ENCODE measurements at places on chromosomes 1 and 21.

- no peak for DNase-seq
These were observed 63.1 kb upstream of the SH3GLB1 start for GRCh38 chr1:86641318-86641717.

DNA sequence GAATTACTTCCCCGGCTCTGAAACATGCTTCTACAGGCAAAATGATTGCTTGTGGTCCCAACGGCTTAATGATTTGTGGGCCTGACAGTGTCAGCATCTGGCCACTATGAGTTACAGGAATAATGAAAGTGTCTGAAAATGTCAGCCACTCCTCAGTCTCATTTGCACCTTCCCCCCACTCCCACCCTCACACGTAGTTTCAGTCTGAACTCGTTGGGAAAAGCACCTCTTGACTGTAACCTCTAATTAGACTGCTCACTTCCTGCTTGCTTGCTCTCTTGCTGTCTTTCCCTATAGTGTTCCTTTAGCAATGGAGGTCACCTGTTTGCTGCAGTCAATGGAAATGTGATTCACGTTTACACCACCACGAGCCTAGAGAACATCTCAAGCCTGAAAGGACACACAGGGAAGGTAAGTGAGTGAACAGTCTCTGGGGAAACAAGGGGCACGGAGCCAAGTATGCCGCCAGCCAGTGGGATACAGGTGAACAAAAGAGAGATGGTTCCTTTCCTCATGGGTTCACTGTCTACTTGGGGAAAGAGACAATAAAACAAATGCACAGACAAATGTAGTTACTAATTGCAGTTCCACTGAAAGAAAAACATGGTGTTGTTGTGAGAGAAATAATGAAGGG is 27.1 kb downstream of the CFAP57 start:
- DNase-seq = no peak

GRCh38 chr1:55860798-55861519 is 645.8 kb upstream of the USP24 start:
- no peak for DNase-seq

- DNase-seq = no peak
These were observed 213.4 kb downstream of the USP25 start for GRCh38 chr21:15943009-15943666.

- no peak for DNase-seq
These were observed 1.5 kb upstream of the GABPB2 start for GRCh38 chr1:151069103-151069486.

- DNase-seq = no peak
These were observed 1.2 kb upstream of the HIVEP3 start for GRCh38 chr1:41919764-41920397.

DNA sequence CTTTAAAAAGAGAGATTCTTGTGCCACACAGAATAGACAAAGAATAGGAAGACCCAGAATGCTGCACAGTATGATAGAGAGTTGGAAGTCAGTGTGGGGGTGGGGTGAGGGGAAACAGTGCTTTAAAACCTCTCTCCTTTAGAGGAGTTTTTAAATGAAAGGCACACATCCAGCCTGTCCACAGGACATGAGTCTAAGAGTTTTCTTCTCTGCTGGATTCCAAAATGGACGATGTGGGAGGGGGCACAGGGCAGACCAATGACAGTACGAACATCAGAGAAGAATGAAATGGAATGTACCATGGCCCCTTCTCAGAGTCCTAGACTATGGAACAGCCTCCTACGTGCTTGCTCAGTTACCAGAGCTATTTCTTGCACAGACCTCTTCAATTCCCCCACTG is 458.2 kb upstream of the DAB1 start:
- DNase-seq = no peak

DNA sequence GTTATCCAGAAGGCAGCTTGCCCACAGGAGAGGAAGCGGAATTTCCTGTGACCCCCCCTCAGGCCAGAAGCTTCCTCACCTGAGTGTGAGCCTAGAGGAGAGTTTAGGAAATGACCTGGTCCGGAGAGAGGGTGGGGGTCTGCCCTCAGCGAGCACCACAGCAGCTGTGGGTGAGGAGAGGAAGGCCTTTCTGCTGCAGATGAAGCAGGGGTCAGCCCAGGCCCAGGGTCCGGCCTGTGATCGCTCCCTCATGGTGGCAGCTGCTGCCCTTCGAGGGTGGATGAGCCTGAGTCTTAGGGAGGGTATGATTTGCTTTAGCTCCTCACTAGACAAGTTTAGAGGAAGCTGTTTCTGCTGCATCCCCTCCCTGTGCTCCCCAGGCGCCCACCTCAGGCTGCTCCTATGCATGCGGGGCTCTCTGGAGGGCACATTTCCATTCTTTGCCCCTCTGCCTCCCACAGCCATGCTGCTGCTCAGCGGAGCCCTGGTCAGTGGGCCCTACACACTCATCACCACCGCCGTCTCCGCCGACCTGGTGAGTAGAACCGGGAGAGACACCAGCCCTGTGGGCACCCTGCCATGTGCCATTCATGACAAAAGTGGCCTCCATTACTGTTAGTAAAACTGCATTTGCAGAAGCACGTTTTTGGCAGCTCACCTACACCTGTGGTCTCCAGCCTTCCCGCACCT is 53.0 kb downstream of the SLC37A1 start:
- DNase-seq = no peak

DNA sequence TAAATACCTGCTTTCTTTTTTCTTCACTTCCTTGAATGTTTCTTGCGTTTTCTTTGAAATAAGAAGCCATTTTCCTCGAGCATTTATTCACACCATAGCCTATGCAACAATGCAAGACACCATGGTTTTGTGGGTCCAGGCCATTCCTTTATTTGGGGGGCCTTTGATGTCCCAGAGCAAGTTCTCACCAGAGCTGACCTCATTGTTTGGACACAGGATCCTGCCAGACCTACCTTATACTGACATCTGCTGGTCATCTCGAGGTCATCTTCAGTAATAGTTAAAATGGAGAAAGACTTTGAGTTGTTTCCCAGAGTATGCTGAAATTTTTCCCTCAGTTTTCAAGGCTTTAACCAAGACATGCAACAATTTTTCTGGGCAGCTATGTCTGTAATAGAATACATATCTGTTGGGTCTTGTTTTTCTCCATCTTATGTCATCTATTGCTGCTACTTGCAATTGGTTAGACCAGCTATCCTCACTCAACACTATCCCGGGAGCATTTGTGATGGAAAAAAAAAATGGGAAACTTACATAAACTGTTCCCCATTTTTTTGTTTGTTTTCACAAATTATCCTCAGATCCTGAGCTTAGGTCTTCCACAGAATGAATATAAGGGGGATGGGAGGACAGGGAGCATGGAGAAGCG is 34.0 kb upstream of the BACE2 start:
- peak; percentile 36 for DNase-seq

DNA sequence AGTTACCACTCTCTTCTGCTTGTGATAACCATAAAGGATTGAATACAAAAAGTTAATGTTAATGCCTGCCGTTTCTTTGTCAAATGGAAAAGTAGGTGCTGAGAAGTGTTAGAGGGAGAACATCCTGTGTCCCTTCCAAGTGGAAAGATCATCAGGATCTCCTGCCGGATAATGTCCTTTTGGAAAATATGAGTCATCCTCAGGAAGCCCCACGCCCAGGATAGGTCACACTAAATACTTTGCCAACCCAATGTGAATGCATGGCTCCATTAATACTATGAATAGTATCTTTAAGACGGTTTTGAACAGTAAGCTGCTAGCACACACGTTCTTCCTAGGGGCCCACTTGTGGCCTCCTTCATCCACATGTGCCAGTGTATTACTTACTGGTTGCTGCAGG is 279.5 kb downstream of the ZNF326 start:
- DNase-seq = no peak

DNA sequence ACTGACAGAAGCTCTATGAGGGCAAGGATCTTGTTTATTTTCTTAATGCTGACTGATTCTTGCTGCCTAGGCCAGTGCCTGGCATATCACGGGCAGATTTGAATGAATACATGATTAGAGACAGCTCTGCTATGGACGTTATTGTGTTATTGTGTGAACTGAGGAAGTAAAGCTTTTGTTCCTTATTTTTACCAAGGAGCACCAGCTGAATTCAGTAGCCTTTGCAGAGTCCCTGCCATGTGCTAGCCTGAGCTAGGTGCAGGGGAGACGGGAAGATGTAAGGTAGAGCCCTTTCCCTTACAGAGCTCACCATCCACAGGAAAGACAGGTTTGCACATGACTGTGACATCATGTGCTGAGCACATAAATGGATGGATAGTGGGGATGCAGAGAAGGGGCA is 36.0 kb upstream of the SCMH1 start:
- DNase-seq = peak; percentile 28

GRCh38 chr21:16363518-16363917 is 633.7 kb downstream of the USP25 start:
- no peak for DNase-seq

GRCh38 chr1:113756461-113756860 is 2.8 kb downstream of the PHTF1 start:
- no peak for DNase-seq

DNA sequence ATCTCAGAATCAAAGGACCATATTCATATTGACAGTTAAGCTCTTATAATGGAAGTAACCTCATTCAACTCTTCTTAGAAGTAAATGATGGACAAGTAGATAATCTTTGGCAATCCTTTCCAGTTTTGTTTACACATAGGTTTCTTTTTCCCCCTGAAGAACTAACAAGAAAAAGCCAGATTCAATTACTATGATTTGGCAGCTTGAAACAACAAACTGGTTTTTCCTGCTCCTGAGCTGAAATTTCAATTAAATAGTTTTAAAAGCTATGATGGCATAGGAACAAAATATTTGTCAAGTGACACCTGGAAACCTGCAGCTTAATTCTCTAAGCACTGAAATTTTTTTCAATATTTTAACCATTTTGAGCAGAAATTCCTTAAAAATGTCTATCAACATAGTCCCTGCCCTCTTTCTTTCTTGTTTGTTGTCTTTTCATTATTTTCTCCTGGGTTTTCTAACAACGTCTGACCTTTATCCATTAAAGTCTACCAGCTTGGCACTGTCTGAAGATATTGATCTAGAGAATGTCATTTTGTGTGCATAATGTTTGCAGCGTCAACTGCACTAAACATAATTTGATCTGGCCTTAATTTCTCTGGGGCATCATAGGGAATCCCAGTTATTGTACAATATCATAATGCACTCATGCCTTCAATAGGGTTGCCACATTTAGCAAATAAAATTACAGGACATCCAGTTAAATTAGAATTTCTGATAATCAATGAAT is 4.0 kb upstream of the SLC35A3 start:
- no peak for DNase-seq

DNA sequence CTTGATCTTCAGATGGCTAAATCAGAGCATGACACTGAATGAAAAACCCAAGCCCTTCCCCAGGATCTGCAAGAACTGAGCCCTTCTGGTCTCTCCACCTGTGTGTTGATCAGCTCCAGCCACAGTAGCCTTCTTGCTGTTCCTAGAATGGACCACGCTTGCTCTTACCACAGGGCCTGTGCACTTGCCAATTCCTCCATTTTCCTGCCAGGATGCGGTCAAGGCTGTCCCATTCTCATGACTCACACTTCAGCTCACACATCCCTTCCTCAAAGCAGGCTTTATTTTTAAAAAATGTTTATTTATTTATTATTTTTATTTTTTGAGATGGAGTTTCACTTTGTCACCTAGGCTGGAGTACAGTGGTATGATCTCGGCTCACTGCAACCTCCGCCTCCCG is 43.6 kb upstream of the GRHL3 start:
- no peak for DNase-seq

- no peak for DNase-seq
These were observed 609.6 kb downstream of the PTPRU start for GRCh38 chr1:29845910-29846309.

- no peak for DNase-seq
These were observed 123.7 kb downstream of the FOXD2 start for GRCh38 chr1:47561523-47562007.

DNA sequence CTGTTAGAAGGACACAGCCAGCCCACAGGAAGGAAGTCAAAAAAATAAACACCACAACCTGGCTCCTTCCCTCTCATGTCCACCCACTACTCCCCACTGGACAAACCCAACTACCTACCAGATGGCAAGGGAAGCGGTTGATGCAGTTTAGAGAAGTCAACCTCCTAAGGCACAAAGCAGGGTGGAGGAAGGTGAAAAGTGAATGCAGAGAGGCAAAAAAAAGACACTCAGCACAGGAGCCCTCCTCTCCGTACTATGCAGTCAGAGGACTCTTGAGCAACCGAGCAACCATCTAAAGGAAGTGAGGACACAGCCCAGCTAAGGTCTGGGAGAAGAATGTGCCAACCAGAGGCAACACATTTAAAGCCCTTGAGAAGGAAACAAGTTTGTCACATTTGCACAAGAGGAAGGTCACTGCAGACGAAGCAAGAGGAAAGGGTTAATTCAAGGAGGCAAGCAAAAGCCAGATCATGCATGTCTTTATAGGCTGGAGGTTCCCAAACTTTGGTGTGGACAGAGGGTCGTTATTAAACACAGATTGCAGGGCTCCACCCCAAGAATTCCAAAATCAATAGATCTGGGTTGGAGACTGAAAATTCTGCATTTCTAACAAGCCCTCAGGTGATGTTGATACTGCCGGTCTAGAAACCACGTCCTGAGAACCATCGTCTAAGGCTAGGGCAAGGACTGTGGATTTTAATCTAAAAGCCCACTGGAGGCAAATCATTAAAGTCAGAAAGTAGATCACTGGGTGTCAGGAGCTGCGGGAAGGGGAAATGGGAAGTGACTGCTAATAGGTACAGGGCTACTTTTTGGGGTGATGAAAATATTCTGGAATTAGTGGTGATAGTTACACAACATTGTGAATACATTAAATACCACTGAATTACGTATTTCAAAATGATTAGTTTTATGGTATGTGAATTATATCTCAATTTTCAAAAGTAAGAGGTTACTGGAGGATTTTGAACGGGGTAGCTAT is 19.7 kb downstream of the TP53BP2 start:
- peak; percentile 86 for DNase-seq

- no peak for DNase-seq
These were observed 84.9 kb upstream of the CXADR start for GRCh38 chr21:17427831-17428483.

DNA sequence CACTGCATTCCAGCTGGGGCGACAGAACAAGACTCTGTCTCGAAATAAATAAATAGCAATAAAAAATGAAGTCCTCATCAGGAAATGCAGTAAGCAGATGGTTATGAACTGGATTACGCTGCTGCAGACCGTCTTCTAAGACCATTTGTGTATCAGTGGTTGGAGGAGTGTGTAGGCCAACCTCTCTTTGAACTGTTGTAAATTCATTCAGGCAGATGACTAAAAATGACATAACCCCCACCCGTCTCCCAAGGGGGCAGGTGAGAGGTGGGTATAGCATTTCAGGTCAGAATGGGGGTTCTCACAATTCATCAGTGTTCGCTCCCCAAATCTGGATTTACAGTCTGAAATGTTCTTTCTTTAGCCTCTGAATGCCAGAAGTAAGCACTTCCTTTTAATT is 177.3 kb downstream of the KIF26B start:
- DNase-seq = no peak

- no peak for DNase-seq
These were observed 1093.6 kb upstream of the B3GALT2 start for GRCh38 chr1:194279975-194280374.

DNA sequence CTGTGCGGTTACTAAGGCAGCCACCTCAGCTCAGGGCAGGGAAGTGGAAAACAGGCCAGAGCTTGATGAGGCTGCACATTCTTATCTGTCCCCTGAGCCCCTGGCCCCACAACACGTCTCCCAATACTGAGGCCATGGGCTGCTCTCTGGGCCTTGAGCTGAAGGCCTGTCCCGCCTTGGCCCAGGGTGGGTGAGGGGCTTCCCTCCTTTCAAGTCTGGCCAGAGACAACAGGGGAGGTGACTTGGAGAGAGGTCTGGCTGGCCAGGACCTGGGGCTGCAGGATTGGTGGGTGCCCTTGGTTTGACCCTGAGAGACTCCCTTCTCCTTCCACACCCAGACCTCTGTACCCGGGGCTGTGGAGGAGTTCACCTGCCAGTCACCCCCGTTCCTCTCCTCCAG is 563.8 kb downstream of the PTPRU start:
- DNase-seq = no peak

GRCh38 chr21:22885614-22886013 is 1887.4 kb downstream of the NCAM2 start:
- DNase-seq = no peak

Data from inflammatory macrophage treated with lipopolysaccharide for 1 hour (primary cell).